Myometrial cell (primary cell): ENCODE measurements at places on chromosomes 11 and 22. TPM values are rescaled to one million over a fixed set of nuclear protein-coding genes. Genes with fewer than 3 reads are reported as not detected.

Gene GGT1
- 1.2 and 10.1 TPM in 2 replicates for total RNA-seq

Gene MEI1
- total RNA-seq: 4.6 and 8.6 TPM in 2 replicates

Gene HSPB2
- total RNA-seq: not detected in 2 replicates

Gene APOA5
- not detected in 2 replicates for total RNA-seq

Gene POLDIP3
- 30.3 TPM in 2 replicates for total RNA-seq

Gene NEU3
- 6.4 and 10.4 TPM in 2 replicates for total RNA-seq

Gene ADM2
- total RNA-seq: 6.9 and 20.2 TPM in 2 replicates

Gene DAGLA
- total RNA-seq: 3.9 and 5.5 TPM in 2 replicates

Gene OR51F2
- not detected in 2 replicates for total RNA-seq

Gene MUC2
- total RNA-seq: not detected in 2 replicates

Gene BEST1
- total RNA-seq: 2.3 and 2.6 TPM in 2 replicates

Gene MISFA
- total RNA-seq: not detected in 2 replicates

Gene OOSP4B
- not detected in 2 replicates for total RNA-seq

Gene DDI1
- not detected in 2 replicates for total RNA-seq

Gene PRSS23
- 90.4 and 130 TPM in 2 replicates for total RNA-seq
